ENCODE measurements at places on chromosomes 2 and 18.

DNA sequence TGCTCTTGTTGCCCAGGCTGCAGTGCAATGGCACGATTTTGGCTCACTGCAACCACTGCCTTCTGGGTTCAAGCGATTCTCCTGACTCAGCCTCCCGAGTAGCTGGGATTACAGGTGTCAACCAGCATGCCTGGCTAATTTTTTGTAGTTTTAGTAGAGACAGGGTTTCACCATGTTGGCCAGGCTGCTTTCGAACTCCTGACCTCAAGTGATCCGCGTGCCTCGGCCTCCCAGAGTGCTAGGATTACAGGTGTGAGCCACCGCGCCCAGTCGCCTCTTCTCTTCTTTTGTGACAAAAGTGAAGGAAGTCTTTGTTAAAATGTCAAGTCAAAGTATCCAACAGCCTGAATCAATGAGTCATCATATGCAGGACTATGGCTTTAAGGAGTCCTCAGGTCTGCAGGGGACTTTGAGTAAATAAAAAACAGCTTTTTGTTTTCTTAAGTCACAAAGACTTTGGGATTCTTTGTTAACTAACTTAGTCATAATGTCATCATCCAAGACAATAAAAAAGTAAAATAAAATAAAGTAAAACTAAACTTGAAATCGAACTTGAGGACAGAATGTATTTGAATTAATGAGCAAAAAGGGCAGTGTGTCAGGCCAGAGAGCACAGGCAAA lies 1153.2 kb downstream of the SUCLG1 start:
- DNase-seq: no peak

GRCh38 chr2:48114256-48114655 lies 208.0 kb upstream of the FBXO11 start:
- peak; percentile 80 for DNase-seq

DNA sequence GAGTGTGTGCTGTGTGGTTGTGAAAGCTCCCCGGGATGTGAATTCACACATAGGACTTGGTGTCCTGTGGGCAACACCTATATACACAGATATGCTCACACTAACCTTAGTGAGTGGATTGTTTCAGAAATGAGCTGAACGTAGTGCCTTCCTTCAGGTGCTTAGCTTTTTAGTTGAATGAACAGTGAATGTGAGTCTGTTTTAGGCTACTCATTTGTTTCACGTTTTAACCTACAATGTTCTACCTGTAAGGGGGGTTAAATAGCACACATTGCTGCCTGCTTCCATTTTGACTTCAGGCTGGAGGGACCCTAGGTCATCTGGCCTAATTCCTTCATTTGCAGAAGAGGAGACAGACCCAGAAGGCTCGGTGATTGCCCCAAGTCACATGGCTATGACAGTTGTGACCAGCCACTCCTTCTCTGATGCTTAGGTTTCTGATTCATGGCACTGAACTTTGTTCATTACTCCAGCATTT lies 1.0 kb downstream of the PLEK start:
- DNase-seq: no peak

- no peak for DNase-seq
These were observed 2.8 kb upstream of the SCRN3 start for GRCh38 chr2:174392706-174393105.

- DNase-seq: no peak
These were observed 184.6 kb downstream of the ETAA1 start for GRCh38 chr2:67581751-67582150.

DNA sequence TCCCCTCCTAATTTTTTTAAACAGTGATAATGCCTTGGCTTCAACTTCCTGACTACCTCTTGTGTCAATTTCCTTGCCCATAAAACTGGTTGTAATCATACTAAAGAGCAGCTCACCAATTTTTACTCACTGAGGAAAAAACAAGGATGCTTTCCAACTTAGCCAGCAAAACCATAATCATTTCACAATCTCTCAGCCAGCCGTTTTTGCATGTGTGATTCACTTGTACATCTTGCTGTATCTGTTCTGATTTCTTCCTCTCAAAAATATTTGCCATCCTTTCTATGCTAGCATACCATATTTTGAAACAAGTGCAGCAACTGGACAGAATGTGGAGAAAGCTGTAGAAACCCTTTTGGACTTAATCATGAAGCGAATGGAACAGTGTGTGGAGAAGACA lies 60.7 kb downstream of the RAB27B start:
- peak; percentile 79 for DNase-seq

DNA sequence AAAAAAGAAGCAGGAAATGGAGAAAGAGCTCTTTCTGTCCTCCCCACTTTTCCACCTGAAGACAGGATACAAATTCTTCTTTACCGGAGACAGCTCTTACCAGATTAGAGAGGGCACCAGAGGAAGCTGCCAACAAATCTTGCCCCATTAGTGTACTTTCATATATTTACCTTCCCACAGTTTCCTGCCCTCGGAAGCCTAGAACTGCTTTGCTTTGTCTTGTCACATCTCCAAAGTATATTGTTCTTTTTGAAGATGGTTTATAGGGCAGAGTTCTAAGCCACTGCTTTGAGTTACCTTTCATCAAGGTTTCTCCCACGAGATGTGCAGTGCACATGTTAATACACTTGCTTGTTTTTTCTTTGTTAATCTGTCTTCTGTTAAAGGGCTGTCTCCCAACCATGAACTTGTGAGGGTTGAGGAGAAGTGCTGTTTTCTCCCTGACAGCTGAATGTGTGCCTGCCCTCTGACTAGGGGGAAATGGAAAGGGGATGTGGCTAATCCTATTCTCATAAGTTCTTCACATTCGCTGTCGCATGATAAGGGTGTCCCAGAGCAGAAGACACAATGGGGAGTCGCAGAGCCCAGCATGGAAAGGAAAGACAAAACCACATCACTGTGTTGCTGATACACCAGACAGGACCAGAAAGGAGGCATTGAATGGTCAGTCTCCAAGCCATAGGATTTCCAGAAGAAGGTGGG lies 24.2 kb downstream of the CENPA start:
- DNase-seq: no peak

DNA sequence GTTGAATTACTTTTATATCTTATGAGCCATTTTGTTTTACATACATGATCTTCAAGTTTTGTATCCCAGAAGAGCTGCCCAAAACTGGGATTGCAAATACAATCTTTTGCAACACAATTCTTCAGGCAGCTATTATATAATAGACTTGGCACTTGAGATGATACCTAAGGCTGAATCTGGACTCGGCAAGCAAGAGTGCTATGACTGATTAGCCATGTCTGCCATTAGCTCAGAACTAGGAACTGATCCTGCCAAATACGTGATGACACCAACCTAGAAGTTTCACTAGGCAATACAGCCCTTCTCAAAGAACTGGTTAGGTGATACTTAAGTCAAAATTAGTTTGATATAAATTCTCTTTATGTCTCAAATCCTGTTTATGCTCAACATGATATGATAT lies 619.6 kb downstream of the CPS1 start:
- no peak for DNase-seq

GRCh38 chr18:32835951-32836350 lies 63.1 kb upstream of the KLHL14 start:
- DNase-seq: no peak

GRCh38 chr18:37451239-37451825 lies 114.3 kb downstream of the CELF4 start:
- DNase-seq: no peak

DNA sequence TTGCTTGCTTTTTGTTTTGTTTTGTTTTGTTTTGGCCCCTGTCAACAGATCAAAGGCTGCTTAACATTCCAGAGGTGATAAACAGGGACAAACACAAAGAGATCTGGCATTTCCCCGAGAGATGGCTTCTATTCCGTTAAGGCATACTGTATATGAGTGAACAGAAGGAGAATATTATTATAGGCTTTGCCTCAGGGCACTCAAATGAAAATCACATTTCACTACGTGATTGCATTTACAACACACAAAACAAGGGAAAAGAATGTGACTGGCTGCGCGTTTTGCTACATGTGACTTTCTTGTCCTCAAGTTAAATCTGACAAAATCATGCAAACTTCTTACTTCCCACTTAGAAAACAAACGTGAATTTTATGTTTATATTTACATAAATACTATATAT lies 1037.9 kb upstream of the DDX18 start:
- no peak for DNase-seq

DNA sequence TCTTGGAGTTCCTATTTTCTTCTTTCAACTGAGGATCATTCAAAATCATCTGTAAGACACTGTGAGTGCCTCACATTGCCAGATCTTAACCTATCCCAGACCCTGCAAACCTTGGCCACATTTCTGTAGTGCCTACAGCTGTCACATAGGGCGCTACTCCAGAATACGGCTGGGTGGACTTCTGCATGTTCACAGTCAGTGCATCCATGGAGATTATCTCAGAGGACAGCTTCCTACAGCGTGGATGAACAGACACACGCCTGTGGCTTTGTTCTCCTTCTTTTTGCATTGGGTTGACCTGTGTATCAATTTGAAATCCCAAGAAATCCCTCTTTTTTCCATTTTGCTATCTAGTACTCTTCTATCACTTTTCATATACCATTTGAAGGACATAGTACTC lies 1.9 kb upstream of the KLHL29 start:
- DNase-seq: no peak

- DNase-seq: peak; percentile 34
These were observed 424.1 kb upstream of the ZEB2 start for GRCh38 chr2:144943986-144944385.

GRCh38 chr18:199214-199613 lies 40.9 kb downstream of the USP14 start:
- no peak for DNase-seq

- no peak for DNase-seq
These were observed 239.9 kb downstream of the DSEL start for GRCh38 chr18:67276638-67277037.

GRCh38 chr2:208363485-208363884 lies 43.1 kb upstream of the PTH2R start:
- peak; percentile 78 for DNase-seq

DNA sequence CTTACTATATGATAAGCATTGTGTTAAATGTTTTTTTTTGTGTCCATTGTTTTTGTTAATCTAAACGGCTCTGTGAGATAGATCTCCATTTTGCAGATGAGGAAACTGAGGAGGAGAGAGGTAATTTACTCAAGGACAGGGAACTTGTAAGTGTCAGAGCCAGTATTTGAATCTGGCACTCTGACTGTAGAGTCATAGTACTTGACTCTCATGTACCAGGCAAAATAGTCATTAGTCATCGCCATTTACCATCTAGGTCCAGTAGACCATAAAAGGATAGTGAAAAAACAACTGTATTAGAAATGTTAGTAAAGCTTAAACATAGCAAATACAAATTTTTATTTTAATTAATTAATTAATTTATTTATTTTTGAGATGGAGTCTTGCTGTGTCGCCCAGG lies 4.8 kb downstream of the PSMD14 start:
- peak; percentile 40 for DNase-seq

- no peak for DNase-seq
These were observed 302.9 kb upstream of the ERBB4 start for GRCh38 chr2:212841460-212841859.

DNA sequence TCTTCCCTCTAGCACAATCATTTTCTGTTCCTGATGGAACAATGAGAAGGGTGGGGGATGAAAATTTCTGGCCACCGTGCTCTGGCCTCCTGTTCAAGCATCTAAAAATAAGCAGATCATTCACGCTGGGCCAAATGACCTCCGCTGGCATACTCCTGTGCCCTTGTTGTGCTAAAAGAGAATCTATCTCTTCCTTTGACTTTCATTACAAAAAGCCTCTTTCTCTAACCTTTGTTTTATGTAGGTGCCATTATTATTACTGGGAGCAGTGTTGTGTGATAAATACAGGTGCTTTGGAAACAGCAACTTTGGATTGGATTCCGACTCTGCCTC lies 44.6 kb upstream of the B3GNT2 start:
- DNase-seq: no peak

DNA sequence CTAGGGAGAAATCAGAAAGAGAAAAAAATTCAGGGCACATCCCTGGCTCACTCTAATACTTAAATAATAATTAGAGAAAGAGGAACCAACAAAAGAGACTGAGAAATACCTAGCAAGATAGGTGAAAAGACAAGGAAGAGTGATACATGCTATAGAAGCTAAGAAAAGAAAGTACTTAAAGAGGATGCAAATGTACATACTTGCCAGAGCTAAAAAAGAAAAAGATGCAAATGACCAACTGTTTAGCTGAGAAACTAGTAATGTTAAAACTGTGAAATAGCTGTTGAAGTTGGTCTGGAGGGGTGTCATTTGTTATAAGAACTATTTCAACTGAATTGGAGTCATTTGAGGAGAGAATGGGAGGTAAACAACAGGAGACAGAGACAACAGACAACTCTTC lies 412.2 kb downstream of the SPAG16 start:
- DNase-seq: no peak

DNA sequence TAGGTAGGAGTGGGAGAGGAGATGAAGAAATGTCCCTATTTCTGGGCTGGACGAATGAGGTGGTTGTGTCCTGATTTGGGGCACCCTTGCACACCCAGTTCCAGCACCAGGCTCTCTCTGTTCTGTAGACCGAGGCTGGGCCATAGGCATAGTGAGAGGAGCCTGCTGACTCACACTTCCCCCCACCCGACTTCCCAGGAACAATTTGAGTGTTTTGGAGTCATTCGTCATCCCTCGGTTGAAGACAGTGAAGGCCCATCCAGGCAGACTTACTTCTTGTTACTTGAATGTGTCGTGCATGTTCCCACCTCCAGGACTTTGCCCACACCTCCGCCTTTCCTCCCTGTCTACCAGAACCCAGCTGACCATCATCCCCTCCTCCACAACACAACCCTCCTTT lies 179.1 kb downstream of the HAUS1 start:
- no peak for DNase-seq

GRCh38 chr2:39266139-39266805 lies 22.5 kb upstream of the CDKL4 start:
- DNase-seq: no peak

- no peak for DNase-seq
These were observed 23.4 kb downstream of the NR4A2 start for GRCh38 chr2:156309167-156309566.

- no peak for DNase-seq
These were observed 25.0 kb downstream of the MPPE1 start for GRCh38 chr18:11883153-11883552.

DNA sequence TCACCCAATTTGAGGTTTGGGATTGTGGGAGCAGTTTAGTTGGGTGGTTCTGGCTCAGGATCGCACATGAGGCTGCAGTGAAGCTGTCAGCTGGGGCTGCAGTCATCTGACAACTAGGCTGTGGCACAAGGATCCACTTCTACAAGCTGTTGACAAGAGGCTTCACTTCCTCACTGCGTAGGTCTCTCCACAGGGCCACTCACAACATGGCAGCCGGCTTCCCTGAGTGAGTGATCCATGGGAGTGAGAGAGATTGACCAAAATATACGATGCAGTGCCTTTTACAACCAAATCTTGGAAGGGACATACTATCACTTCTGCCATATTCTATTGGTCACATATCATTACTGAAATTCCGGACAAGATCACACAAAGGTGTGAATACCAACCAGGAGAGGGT lies 187.5 kb downstream of the DLGAP1 start:
- DNase-seq: no peak

- no peak for DNase-seq
These were observed 19.4 kb upstream of the EHBP1 start for GRCh38 chr2:62686012-62686685.
